Suppressor macrophage (primary cell): ENCODE measurements at places on chromosomes 13 and 19.

GRCh38 chr13:40530961-40531360 is 135.5 kb downstream of the FOXO1 start:
- DNase-seq = no peak

- no peak for DNase-seq
Observed at GRCh38 chr19:37983153-37983552, 76.1 kb downstream of the SIPA1L3 start.

- DNase-seq = no peak
Observed at GRCh38 chr19:29308977-29309590, 96.1 kb upstream of the UQCRFS1 start.

GRCh38 chr19:17393914-17394313 is at the start of gene CCDC194:
Gene CCDC194 (minus strand): TSS chr19:17394196. CDS start chr19:17394158, 38 bp downstream.
- DNase-seq = no peak

DNA sequence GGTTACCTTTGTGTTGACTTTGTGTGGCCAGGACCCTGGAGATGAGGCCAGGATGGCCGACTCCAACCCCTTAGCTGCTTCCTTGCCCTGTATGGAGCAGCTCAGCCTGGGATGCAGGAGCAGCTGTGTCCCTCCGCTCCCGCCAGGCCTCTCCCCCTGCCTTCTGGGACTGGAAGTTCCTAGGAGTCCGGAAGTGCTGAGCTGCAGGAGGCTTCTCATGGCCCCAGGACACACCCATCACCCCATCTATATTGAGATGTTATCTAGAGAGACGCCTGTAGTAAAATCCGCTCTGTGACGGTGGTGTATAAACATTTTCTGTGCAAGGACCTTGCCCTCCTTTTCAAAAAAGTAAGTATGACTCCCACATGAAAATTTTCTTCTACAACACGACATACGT is 27.0 kb downstream of the WTIP start:
- DNase-seq = no peak

- DNase-seq = no peak
Observed at GRCh38 chr13:31898378-31899071, 133.0 kb upstream of the FRY start.

DNA sequence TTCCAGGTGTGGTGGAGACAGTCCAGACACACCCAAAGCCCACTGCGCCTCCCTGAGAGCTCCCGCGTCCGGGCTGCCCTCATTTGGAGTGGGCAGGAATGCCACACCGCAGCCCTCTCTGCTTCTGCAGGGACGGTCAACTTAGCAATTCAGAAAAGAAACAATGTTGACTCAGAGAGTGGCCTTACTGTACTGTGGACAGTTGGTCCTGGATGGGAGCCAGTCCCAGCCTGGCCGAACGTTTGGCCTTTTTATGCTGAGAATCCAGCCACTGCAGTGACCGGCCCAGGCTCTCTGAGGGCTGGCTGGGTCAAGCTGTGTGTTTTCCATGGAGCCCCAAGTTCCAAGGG is 7.2 kb downstream of the GAS6 start:
- DNase-seq = no peak
